Activated T-helper 1 cell treated with anti-CD3 and anti-CD28 coated beads, Interleukin-12 subunit alpha, Interleukin-12 subunit beta, Interleukin-2, Interleukin-4 antibody, amounts not matched to agents 30 ng/mL and 10 ng/mL and 1 ng/mL, durations not matched to agents 14 hours and 24 hours and 36 hours (primary cell): ENCODE measurements at places on chromosomes 7 and 10. TPM values are rescaled to one million over a fixed set of nuclear protein-coding genes. Genes with fewer than 3 reads are reported as not detected.
A peak's percentile ranks its signal among the peaks of the same experiment; 100 is the strongest.

The PRSS37 gene
- total RNA-seq = not detected in 2 replicates

- no peak for DNase-seq
Measured at GRCh38 chr10:72954596-72955554, at the start of gene PLA2G12B. TSS of gene PLA2G12B (minus strand) at chr10:72954806. CDS start at chr10:72954685, 121 bp downstream.

GRCh38 chr10:3570131-3570729 is 214.8 kb downstream of the KLF6 start:
- no peak for DNase-seq

The VSTM4 gene
- 0.20 and 0.23 TPM in 2 replicates for total RNA-seq

The CDC14C gene
- not detected in 2 replicates for total RNA-seq

DNA sequence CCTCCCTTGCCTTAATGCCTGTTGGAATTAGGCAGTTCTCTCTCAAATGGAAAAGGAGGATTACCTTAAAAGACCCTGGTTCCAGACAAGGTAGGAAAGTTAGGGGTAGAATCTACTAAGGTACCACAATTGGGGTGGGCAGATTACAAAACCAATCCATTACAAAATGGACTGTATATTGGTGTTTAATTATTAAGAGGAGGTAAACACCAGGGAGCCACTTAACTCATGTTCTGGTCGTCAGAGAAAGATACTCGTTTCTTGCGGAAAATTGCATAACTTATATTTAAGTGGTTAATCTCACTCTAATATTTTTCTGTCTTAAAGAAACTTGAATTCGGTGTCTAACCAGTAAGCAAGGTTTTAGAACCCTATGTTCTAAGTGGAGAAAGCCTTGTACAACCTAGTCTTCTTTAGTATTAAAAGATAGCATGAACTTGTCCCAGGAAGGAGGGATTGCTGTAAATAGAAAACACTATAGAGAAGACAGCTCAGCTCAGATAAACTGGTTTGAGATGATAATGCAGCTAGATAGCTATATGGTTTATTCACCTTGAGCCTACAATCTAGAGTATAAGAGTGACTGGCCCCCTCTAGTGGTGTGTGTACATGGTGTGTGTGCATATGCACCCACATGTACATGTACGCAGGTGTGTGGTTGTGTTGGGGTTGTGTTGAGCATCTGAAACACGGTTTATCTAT is 58.0 kb upstream of the STRIP2 start:
- DNase-seq = peak; percentile 43

DNA sequence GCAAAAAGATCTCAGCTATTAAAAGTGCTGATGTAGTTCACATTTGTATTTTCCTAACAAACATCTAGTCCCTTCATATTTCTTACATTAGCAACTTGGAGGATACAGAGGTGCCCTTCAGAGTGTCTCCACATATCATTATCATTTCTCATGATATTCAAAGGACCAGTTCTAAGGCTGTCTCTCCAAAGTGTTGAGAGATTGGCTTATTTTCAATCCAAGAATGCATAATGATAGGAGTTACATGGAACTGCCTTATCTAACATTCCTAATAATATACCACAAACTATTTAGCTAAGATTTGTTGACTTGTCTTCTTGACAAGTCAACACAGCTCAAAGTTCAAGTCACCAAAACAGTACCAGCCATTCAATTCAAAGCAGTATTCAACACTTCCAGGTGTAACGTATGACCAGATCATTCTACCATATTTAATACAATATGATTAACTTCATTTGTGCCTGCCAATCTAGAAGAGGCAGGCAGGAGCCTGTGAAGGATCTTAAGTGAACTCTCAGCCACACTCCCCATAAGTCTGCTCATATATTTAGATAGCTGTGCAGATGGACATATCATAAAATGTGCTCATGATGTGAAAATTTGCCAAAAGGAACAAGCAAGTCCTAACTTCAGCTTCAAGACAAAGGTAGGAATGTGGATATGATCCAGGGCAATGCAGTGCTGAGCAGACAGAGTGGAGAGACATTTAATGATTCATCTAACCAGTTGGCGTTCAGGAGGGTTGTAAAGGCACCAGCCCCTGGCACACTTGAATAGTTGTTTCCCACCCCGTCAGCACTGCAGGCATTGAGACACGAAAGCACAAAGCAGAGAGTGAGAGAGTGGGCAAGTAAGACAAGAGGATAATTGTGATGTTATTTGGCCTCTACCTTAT is 108.3 kb downstream of the MTERF1 start:
- no peak for DNase-seq

DNA sequence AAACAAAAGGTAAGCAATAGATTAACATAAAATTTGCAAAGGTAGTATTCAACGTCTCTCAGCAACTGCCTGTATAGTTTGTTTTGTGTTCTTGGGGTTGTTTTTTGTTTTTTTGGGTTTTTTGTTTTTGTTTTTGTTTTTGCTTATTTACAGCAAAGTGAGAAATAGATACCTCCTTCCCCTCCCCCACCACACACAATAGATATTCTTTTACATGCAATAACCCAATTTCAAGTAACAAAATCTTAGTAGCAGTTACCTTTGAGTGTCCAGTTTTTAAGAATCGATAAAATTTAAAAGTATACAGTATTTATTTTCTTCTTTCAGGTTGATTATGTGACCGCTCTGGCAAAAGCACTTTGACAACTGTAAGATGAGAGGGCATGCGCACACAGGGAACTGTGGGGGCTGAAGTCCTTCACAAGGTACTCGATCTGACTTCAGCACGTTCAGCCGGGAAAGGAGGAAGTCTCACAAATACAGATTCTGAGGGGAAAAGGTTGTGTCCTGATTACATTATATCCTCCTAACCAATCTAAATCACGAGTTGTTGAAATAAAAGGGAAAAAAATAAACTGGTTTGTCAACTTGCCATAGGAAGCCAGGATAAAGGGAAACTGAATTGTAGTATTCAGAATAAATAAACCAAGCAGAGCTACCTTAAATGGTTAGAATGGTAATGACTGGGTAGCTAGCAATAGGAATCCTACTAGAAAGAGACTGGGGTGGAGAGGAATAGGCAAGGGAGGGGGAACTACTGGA is 47.8 kb downstream of the CPEB3 start:
- DNase-seq = peak; percentile 2

GRCh38 chr10:126111516-126111915 is 215.2 kb downstream of the FANK1 start:
- no peak for DNase-seq

The PHF14 gene
- 42.9 and 43.8 TPM in 2 replicates for total RNA-seq

- DNase-seq = no peak
Measured at GRCh38 chr10:117892681-117893220, 154.0 kb downstream of the RAB11FIP2 start.

- DNase-seq = no peak
Measured at GRCh38 chr10:89609833-89610346, 35.2 kb downstream of the PANK1 start.

The MUC12 gene
- total RNA-seq = 0.44 and 0.81 TPM in 2 replicates

- DNase-seq = no peak
Measured at GRCh38 chr7:6023974-6024435, 7.2 kb upstream of the ANKRD61 start.

DNA sequence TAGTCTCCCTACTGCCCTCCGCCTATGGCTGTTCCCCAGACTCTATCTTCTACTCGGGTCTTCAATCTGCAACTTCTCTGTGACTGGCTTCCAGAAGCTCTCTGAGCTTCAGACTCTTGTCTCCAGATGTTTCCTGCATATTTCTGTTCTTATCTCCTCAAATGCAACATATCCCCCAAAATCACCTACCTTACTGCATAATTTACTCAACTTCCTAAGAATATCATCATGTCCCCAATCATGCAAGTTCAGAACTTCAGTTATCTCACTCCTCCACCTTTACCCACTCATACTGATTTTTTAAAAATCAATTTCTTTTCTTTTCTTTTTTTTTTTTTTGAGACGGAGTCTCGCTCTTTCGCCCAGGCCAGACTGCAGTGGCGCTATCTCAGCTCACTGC is 68.8 kb downstream of the RAPGEF5 start:
- no peak for DNase-seq

The ERVW-1 gene
- total RNA-seq = not detected in 2 replicates

The PVRIG gene
- total RNA-seq = 30.5 and 31.2 TPM in 2 replicates

DNA sequence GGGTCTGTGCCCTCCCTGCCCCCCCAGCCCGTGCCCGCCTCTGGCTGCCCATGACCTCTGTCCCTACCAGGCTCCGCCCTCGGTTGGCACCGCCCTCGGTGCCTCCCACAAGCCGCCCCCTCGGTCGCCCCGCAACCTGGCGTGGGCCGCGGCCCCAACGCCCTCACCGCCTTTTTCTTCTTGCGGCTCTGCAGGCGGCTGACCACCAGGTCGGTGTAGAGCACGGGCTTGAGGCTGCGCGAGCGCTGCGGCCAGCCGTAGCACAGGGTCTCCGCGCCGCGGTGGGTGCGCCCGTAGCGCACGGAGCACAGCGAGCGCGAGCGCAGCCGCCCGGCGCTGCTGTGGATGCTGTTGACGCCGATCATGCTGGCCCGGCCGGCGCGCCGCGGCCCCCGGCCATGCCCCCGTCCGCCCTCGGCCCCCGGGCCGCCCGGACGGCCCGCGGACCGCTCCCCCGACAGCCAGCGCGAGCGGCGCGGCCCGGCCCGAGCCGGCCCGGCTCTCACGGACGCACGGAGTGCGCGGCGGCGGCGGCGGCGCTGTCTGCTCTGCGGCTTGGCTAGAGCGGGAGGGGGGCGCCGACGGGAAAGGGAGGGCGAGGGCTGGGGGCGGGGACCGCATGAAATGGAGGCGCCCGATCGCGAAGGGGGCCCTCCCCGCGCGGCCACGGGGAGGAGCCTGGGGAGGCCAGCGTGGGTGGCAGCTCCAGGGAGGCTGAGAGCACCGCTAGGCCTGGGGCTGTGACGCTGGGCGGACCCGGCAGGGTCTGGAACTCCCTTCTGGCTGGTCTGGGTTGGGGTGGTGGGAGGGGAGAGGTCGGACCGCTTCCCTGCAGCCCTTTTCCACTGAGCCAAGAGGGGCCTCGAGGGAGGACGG is 9.6 kb downstream of the PSD start:
- DNase-seq = peak; percentile 64

The IFT22 gene
- total RNA-seq = 4.4 and 5.5 TPM in 2 replicates

GRCh38 chr7:116478834-116479233 is 20.7 kb upstream of the CAV2 start:
- no peak for DNase-seq

DNA sequence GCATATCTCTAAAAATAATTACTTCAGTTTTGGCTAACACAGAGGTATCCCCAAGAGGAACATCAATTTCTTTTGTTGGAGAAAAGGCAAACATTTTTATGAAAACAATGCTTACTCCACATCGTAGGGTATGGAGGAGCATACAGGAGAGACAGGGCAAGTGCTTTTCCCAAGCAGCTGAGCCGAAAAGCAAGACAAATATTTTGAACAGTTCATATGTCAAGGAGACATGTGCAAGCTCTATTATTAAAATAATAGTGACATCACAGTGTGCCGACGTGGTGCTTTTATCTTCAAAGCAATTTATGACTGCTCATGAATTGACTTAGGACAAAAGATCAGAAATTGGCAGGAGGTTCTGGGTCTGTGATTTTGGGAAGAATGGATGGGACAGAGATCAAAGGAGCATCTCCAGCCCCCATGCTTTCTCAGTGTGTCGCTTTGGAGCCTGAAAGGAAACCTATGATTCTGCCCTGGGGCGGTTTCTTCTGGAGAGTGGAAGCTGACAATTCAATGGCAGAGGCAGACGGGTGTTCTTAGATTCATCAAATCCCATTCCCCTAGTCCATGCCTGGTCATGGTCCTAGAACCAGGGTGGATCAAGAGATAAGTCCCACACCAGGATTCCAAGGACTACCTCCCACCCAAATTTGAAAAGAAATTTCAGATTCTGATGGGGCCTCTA is 97.1 kb downstream of the JCAD start:
- no peak for DNase-seq

DNA sequence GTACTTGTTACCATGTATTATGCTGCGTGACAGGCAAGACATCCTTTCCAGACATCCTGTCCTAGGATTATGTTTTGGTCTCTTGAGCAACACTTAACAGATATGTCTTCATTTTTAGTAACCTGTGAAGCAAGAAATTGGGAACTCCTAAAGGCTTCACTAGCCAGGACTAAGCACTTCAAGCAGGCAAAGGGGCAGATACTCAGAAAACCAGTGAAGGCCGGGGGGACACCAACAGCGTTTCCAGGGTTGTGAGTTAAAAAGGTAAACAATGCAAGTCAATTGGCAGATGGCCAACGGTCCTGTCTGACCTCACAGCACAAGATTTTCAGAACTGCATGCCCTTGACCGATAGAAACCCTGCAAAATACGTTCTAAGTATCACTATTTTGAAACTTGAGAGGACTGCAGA is 77.6 kb upstream of the SFMBT2 start:
- no peak for DNase-seq

DNA sequence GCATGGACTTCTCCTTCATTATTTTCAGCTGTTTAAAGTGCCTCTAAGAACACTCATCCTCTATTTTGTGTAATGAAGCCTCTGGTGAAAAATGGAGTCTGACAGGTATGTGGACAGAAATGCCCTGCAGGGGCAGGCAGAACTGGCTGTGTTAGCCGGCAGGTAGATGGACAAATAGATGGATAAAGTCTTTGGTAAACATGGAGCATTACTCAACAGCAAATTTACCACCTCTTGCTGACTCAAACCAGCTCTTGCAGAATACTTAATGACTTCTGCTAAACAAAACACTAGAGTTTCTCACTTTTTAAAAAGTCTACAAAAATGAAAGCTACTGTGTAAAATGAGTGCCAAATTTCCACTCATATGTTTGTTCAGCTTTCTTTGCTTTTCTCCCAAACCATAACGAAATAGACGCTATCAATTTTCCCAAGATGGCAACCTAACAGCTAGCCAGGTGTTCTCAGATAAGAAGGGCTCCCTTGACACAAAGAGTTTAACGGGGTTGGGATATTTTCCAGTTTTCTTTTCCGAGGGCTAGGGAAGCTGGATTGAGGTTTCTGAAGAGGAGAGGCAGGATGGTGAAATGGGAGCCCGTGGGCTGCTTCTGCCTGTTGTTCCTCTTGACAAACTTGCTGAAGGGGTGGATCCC is 71.9 kb upstream of the HABP2 start:
- DNase-seq = no peak

DNA sequence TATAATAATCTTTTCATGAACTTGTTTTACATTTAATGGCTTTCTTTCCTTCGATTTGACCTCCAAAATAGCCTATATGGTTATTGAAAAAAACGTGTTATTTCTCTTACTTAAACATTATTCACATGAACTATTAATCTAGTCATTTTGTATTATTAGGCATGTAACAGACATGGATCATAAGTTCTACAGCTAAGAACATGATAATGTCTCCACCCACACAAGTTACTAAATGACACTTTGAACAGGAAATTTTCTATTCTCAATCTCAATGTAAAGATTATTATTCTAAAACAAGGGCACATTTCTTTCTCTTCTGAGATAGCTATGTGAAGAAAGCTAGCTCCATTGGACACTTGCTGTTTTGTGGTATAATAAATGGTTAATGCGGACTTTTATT is 10.0 kb downstream of the LAMB4 start:
- DNase-seq = no peak

The TLX1 gene
- not detected in 2 replicates for total RNA-seq

- no peak for DNase-seq
Measured at GRCh38 chr10:79353726-79354125, 6.5 kb downstream of the PPIF start.

GRCh38 chr7:159198016-159198724 is 53.5 kb upstream of the VIPR2 start:
- DNase-seq = no peak
